ENCODE measurements at places on chromosomes 5 and 9.
A peak's percentile ranks its signal among the peaks of the same experiment; 100 is the strongest.

- peak; percentile 16 for DNase-seq
Measured at GRCh38 chr5:10489810-10490426, 48.2 kb downstream of the ROPN1L start.

GRCh38 chr5:154312576-154312975 is 122.0 kb downstream of the GALNT10 start:
- DNase-seq = no peak

DNA sequence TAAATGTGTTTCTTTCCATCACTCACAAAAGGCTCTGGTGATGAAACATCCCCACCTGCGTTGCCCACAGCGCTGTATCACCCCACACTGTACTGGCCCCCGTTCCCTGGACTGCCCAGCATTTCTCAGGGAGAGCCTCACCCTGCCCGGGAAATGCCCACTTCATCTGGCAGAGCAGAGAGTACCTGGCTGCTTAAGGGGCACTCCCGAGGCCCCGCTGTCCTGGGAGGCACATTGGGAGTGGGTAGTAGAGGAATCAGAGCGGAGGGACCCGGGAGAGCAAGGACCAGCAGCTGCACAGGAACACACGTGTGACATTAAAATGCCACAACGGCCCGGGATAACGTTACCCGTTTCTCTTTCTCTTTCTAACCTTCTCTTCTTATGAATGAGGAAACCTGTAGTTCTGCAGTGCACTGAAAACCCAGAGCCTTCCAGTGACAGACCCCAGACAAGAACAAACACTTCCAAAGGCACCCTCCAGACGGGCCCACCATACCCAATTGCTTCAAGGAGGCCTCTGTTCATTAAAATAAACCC is 110.0 kb downstream of the ROR2 start:
- DNase-seq = no peak

DNA sequence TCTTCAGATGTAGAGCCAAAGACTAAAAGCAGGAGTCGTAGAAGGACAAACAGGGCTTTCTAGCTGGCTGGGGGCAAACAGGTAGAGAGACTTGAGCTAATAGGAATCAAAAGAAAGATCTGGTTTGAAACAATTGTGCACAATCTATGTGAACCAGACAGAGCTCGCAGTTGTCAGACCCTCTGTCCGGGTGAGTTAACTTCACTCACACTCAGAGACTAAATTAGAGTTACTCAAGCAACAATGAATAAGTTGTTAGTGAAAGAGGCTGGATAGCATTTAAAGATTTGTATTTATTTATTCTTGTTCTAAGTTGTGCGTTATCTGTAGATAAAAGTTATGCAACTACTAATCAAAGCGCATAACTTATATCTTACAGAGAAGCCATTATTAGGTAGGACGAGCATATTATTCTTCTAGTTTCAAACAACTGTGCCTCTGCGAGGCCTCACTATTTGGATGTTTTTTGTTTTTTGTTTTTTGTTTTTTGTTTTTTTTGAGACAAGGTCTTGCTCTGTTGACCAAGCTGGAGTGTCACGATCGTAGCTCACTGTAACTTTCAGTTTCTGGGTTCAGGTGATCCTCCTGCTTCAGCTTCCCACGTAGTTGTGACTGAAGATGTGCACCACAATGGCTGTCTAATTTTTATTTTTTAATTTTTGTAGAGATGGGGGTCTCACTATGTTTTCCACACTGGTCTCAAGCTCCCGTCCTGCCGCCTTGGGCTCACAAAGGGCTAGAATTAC is 13.2 kb upstream of the LNPEP start:
- DNase-seq = no peak

- no peak for DNase-seq
Measured at GRCh38 chr9:2676466-2676865, 40.8 kb upstream of the KCNV2 start.

DNA sequence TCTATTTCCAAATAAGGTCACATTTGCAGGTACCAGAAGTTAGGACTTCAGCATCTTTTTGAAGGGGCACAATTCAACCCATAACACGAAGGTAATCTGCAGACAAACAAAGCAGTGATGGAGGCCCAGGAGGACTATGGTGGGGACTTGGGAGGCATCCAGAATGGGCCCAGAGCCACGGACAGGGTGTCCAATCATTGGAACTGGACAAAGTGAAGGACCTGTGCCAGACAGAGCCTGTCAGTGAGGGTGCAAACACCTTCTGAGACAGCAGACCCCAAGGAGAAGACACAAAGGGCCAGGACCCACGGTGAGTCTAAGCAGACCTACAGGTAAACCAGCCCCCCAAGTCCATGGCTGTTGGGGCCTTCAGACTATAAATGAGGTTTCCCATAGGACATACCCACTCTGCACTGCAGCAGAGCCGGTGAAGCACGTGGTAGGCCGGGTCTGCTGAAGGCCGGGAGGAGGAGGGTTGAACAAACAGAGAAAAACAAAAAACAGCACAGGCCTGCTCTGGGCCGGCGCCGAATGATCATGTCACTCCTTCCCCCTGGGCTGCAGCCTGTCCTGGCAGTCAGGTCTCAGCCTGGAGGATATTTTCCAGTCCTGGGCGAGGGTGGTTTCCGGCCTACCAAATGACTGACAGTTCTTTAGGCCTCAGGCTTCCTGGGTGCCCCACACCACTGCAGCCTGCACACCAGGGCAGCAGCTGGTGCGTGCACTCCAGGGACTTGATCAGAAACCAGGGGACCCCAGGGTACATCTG is 84.4 kb downstream of the COL23A1 start:
- DNase-seq = no peak
